ENCODE measurements at places on chromosomes 11 and 22.
A peak's percentile ranks its signal among the peaks of the same experiment; 100 is the strongest.

DNA sequence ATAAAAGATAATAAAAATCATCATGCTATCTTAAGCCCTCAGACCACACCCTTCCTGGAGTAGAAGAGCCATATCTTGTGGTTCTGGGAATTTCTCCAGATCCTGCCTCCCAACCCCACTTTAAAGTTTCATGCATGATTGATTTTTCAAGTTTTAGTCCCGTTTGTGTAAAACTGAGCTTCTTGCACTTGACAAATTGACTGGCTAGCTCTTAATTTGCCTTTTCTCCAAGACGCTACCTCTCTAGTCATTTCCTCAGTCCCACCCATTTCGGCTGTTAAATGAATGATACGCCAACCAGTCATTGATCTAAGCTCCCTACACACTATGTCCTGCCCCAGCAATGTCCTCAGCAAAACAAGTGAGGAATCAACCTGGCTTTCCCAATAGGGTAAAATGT, 71.8 kb upstream of the TEAD1 start:
- DNase-seq: no peak

- DNase-seq: peak; percentile 43
These were observed 27.5 kb downstream of the OSBPL5 start for GRCh38 chr11:3137486-3138177.

- DNase-seq: no peak
These were observed 82.6 kb downstream of the PARVA start for GRCh38 chr11:12459865-12460444.

- DNase-seq: peak; percentile 64
These were observed at the start of gene MICAL3 for GRCh38 chr22:18024276-18024939. TSS of gene MICAL3 (minus strand) at chr22:18024561. CDS start at chr22:17906812, 117,749 bp downstream.

DNA sequence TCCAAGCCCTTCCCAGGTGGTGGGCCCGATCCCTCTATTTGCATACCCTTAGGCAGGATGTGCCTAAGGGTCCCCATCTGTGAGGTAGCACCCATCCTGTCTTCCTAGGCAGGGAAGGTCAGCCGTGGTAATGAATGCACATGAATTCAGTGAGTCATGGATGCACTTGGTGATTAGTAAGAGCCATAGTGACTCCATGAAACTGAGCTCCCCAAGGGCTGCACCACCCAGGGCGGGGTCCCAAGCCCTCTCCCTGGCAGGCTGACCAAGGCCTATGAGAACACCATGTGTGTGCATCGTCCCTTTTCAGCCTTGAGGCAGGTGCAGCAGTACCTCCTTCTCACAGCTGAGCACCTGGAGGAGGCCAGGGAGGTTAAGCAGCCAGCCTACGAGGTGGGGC, 15.6 kb upstream of the SUSD2 start:
- no peak for DNase-seq

DNA sequence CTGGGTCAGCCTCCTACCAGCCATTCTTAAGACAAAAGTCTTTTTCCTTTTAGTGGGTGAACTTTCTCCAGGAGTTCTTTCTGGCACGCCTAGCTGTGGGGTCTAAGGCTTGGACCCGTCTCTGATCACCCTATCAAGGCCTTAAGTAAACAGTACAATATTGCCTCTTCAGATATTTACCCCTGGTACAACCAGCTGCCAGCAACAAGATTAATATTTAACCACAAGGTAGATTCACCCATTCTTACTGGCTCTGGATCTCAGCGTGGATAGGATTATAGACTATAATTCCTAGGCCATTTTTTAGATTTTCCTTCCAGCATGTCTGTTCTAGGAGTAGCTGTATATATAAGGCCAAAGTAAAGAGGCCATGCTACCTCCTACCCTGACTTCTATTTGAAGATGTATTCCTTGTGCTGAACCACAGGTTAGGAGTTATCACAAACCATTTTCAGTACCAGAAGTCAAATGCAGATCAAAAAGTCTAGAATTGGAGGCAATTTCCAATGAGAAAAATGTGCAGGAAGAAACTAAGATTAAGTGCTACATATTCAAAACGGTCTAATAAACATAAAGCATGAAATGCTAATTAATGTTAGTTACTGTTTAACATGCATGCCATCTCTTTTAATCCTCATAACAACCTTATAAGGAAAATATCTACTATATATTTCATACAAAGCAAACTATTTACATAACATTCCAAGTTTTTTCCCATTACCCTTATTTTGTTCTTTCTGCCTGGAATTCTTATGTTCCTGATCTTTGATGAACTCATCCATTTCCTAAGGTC, 110.0 kb upstream of the SYN3 start:
- DNase-seq: no peak

DNA sequence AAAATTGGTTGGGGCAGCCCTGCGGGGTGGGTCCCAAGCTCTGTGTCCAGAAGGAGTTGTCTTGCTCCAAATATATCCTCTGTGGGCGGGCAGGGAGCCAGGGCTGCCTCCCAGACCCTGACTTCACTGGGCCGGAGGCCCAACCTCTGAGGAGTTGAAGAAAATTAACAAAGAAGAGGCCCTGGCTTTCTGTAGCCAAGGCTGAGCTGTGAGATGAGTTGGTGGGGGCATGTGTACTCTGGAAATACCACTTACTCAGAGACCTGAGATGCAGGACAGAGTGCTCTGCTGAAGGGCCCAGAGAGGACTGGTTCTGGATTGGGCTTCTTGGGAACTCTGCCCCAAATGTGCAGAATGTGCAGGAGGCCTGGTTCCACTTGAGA, 96.3 kb downstream of the SWAP70 start:
- DNase-seq: peak; percentile 90

DNA sequence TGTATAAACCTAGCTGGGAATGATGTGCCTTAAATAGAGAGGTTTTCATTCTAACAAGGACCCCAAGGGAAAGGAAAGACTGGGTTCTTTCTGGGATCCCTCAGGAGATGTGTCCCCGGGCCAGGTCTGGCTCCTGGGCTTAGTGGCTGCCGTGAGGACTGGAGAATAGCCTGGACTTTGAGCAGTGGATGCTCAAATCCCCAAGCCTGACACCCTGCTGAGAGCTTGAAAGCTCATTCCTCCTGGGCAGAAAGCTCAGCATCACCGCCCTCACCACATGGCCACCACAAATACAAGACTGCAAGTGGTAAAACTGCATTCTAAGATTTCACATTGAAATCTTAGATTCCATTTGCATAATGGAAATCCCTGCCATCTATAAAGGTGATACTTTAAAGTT, 79.4 kb upstream of the NARS2 start:
- DNase-seq: no peak

All from left hindlimb (tissue), 1 donor.